Large intestine (tissue), 12 donors: ENCODE measurements at places on chromosomes 11 and 22. TPM values are rescaled to one million over a fixed set of nuclear protein-coding genes. Genes with fewer than 3 reads are reported as not detected.

DNA sequence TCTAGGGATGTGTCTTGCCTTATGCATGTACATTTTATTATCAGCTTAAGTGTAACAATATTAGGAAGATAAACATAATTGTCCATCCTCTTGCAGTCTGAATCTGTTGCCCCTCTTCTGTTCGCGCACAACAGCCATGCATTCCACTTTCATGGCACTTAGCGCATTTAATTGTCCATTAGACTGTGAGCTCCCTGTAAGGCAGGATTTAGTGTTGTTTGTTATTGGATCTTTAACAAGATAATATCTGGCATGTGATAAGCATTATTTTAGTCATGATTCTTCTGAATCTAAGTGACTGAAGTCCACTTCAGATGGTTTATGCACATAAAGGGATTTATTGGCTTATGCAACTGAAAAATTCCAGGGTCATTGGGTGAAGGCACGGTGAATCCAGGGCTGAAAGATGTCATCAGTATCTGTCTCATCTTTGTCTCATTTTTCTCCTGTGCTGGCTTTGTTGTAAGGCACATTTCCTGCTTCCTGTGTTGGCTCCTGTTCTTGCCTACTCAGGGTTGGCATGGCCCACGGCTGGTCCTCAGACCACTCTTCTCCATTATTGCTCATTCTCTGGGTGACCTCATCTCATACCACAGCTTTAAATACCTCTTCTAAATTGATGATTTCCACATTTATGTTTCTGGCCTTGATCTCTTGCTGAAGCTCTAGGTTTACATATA is 37.6 kb downstream of the ATXN10 start:
- H3K27ac ChIP-seq = no peak overlapping the region
- no peak overlapping the region for H3K4me3 ChIP-seq
- no peaks in the 10 kb centered on the region for H3K4me1 ChIP-seq
- H3K27me3 ChIP-seq = no peaks in the 10 kb centered on the region
- peaks cover 15% of the 10 kb centered on the region for H3K36me3 ChIP-seq

GRCh38 chr11:78840200-78840599 is 265.5 kb upstream of the NARS2 start:
- no peaks in the 10 kb centered on the region for H3K36me3 ChIP-seq
- no peak for DNase-seq
- no peaks in the 10 kb centered on the region for H3K27me3 ChIP-seq
- H3K27ac ChIP-seq = no peak overlapping the region
- H3K4me3 ChIP-seq = no peak overlapping the region

GRCh38 chr22:42947211-42947990 is 67.5 kb downstream of the PACSIN2 start:
- peak overlapping the region; percentile 6 for H3K27ac ChIP-seq
- peaks cover 19% of the 10 kb centered on the region for H3K4me1 ChIP-seq
- DNase-seq = no peak
- H3K36me3 ChIP-seq = peaks cover 15% of the 10 kb centered on the region

DNA sequence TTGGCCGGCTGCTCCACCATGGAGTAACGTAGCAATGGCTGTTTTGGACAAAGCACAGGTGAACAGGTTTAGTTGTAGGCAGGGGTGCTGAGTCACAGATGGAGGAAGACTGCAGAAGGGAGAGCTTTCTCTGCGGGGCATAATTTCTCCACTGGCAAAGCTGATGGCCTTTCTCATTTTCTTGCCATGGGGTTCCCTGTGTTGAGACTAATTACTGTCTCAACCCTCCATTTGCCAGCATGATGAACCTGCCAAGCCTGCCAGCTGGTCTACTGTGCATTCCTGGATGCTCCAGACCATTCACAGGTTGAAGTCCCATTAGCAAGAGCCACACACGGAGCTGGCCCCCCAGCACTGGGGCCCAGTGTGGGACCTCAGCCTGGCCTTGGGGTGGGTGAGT is 202.4 kb downstream of the BARX2 start:
- no peaks in the 10 kb centered on the region for H3K36me3 ChIP-seq
- H3K4me3 ChIP-seq = no peak overlapping the region
- no peaks in the 10 kb centered on the region for H3K27me3 ChIP-seq
- no peaks in the 10 kb centered on the region for H3K4me1 ChIP-seq
- no peak for DNase-seq
- H3K27ac ChIP-seq = no peak overlapping the region

- DNase-seq = no peak
- H3K4me3 ChIP-seq = no peak overlapping the region
- H3K4me1 ChIP-seq = no peaks in the 10 kb centered on the region
- no peak overlapping the region for H3K27ac ChIP-seq
These were observed 117.3 kb downstream of the RASSF10 start for GRCh38 chr11:13126430-13126829.

GRCh38 chr11:27116684-27117083 is 76.1 kb downstream of the BBOX1 start:
- no peak for DNase-seq
- no peak overlapping the region for H3K27ac ChIP-seq
- no peak overlapping the region for H3K4me3 ChIP-seq
- H3K4me1 ChIP-seq = no peaks in the 10 kb centered on the region
- no peaks in the 10 kb centered on the region for H3K36me3 ChIP-seq

- H3K36me3 ChIP-seq = peaks cover 23% of the 10 kb centered on the region
- no peak overlapping the region for H3K27ac ChIP-seq
- DNase-seq = no peak
- H3K27me3 ChIP-seq = no peaks in the 10 kb centered on the region
These were observed 28.4 kb downstream of the ZNF143 start for GRCh38 chr11:9489080-9489765.

DNA sequence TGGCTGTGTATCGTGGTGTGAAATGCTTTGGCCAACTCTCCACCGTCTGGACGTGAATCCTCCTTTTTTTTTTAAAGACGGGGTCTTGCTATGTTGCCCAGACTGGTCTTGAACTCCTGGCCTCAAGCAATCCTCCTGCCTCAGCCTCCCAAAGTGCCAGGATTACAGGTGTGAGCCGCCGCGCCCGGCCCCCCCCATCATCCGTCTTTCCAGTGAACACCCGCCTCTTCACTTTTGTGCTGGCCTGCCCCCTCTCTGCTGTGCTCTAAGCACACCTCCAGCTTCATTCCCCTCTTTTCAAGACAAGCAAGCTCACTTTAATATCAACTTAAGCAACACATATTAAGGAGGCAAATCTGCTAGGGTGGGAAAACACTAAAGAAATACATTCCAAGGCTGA is 35.3 kb downstream of the IGSF9B start:
- no peak overlapping the region for H3K4me3 ChIP-seq
- H3K36me3 ChIP-seq = peaks cover 7% of the 10 kb centered on the region
- peaks cover 19% of the 10 kb centered on the region for H3K27me3 ChIP-seq
- no peak for DNase-seq
- H3K27ac ChIP-seq = no peak overlapping the region
- no peaks in the 10 kb centered on the region for H3K4me1 ChIP-seq

DNA sequence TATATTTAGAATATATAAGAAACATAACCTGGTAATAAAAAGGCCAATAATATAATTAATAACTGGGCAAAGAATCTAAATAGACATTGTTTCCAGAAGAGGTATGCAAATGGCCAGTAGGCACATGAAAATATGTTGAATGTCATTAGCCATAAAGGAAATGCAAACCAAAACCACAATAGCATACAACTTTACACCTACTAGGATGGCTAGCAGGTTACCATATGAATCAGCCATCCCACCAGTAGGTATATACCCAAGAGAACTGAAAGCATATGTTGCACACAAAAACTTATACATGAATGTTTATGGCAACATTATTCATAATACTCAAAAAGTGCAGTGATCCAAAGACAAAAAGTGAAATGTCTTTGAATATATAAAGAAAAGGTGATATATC is 2.7 kb upstream of the OR2D2 start:
- H3K27ac ChIP-seq = no peak overlapping the region

- H3K36me3 ChIP-seq = no peaks in the 10 kb centered on the region
- H3K4me3 ChIP-seq = no peak overlapping the region
- H3K27me3 ChIP-seq = no peaks in the 10 kb centered on the region
- peaks cover 10% of the 10 kb centered on the region for H3K4me1 ChIP-seq
- no peak overlapping the region for H3K27ac ChIP-seq
These were observed 222.5 kb upstream of the KIRREL3 start for GRCh38 chr11:127223026-127223425.

GRCh38 chr11:68882391-68882790 is 21.2 kb downstream of the MRPL21 start:
- H3K4me3 ChIP-seq = no peak overlapping the region
- no peak overlapping the region for H3K27ac ChIP-seq
- H3K4me1 ChIP-seq = peaks cover 5% of the 10 kb centered on the region

DNA sequence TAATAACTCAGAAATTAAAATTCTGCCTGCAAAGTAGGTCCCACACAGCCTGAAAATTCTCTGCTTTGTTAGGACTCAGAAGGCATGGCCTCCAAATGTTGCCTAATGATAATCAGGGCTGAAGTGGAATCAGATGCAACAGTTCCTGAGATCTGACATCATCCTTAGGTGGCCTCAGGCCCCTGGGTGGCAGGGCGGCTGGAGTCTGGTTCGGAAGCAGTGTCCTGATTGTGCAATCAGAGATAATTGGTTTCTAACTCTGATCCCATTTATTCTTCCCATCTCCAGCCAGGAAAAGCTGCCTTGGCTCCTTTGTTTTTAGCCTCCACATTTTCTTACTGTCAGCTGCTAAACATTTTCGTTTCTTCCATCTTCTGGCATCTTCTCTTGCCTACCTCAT is 399.3 kb downstream of the OPCML start:
- H3K4me3 ChIP-seq = no peak overlapping the region
- H3K4me1 ChIP-seq = peaks cover 8% of the 10 kb centered on the region
- no peak overlapping the region for H3K27ac ChIP-seq
- DNase-seq = peak; percentile 20
- no peaks in the 10 kb centered on the region for H3K36me3 ChIP-seq
- peaks cover 8% of the 10 kb centered on the region for H3K27me3 ChIP-seq

DNA sequence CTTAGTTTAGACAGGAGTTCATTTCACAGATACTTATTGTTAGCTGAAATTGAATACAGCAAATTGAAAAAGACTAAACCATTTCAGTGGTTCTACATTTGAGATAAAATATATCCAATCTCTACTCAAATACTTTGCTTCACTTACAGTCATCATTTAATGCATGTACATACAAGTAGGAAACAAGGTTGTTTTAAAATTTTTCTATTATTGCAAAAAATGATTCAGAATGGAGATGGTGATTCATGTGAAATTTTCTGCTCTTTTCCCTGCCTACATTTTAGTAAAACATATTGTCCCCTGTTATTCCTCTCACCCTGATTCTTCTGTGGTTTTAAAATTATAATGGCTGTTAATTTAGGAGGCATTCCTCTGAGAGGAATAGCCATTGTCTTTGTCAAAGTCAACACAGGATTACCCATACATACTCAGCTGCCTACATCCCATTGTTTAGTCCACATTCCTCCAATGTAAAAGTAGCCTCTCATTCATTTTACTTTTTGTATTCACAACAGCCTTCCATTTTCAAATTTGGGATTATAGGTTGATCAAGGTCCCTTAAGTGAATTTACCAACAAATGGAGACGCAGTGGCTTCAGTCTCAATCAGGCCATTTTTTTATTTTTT is 60.1 kb downstream of the TRPC6 start:
- H3K4me3 ChIP-seq = no peak overlapping the region
- no peaks in the 10 kb centered on the region for H3K27me3 ChIP-seq
- peaks cover 16% of the 10 kb centered on the region for H3K4me1 ChIP-seq

- no peak for DNase-seq
- no peaks in the 10 kb centered on the region for H3K36me3 ChIP-seq
These were observed 258.3 kb downstream of the ETS1 start for GRCh38 chr11:128328955-128329551.

- H3K27ac ChIP-seq = no peak overlapping the region
- H3K4me3 ChIP-seq = no peak overlapping the region
- no peak for DNase-seq
- H3K4me1 ChIP-seq = no peaks in the 10 kb centered on the region
- H3K36me3 ChIP-seq = no peaks in the 10 kb centered on the region
- H3K27me3 ChIP-seq = no peaks in the 10 kb centered on the region
These were observed 1598.5 kb downstream of the LRRC4C start for GRCh38 chr11:39860931-39861330.

DNA sequence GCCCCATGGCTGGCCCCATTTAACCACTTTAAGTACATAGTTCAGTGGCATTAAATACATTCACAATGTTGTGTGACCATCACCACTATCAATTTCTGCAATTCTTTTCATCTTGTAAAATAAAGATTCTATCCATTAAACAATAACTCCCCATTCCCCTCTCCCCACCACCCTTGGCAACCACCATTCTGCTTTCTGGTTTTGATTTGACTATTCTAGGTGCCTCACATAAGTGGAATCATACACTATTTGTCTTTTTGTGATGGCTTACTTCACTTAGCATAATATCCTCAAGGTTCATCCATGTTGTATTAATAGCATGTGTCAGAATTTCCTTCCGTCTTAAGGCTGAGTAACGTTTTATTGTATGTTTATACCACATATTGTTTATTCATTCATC is 7.0 kb downstream of the MYO7A start:
- DNase-seq = no peak
- H3K4me1 ChIP-seq = peaks cover 55% of the 10 kb centered on the region
- H3K27ac ChIP-seq = no peak overlapping the region
- no peak overlapping the region for H3K4me3 ChIP-seq

- DNase-seq = no peak
- H3K27me3 ChIP-seq = no peaks in the 10 kb centered on the region
- no peak overlapping the region for H3K27ac ChIP-seq
- H3K4me3 ChIP-seq = no peak overlapping the region
These were observed 13.9 kb downstream of the APOL2 start for GRCh38 chr22:36225333-36225922.

DNA sequence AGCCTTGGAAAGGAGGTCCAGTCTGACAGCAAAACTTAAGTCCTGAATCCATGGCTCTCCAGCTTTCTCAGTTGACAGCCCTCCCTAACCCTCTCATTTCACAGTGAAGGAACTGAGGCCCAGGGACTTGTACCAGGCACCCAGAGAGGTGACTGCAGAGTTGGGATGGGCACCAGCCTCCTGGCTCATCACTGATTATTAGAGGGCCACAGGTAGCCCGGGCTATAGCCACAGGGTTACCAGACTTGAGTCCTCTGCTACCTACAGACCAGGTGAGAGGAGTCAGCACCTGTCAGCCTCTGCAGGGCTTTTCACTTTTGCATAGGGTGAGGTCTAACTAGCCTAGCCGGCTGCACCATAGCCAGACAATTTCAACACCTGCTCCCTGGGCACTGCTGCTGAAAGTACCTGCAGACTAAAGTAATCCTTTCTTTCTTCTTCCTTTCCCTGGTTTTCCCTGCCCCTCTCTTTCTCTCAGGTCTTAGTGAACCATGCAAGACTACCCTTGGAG is 37.6 kb downstream of the SYT13 start:
- peaks cover 12% of the 10 kb centered on the region for H3K4me1 ChIP-seq
- no peak overlapping the region for H3K27ac ChIP-seq
- DNase-seq = no peak
- H3K27me3 ChIP-seq = no peaks in the 10 kb centered on the region
- H3K36me3 ChIP-seq = peaks cover 17% of the 10 kb centered on the region

GRCh38 chr22:43001271-43002201 is 13.4 kb downstream of the PACSIN2 start:
- H3K27ac ChIP-seq = no peak overlapping the region
- no peak overlapping the region for H3K4me3 ChIP-seq
- no peaks in the 10 kb centered on the region for H3K36me3 ChIP-seq
- DNase-seq = peak; percentile 39
- H3K27me3 ChIP-seq = no peaks in the 10 kb centered on the region

OR4P4 gene
- not detected for polyA plus RNA-seq

KCNQ1 gene
- 19.5 TPM for polyA plus RNA-seq

RTN4RL2 gene
- 0.60 TPM for polyA plus RNA-seq

CEND1 gene
- 2.0 TPM for polyA plus RNA-seq

ART5 gene
- 0.25 TPM for polyA plus RNA-seq

RFPL3 gene
- 0.04 TPM for polyA plus RNA-seq

TPH1 gene
- 16.1 TPM for polyA plus RNA-seq

LRRC74B gene
- 0.22 TPM for polyA plus RNA-seq

MAPK8IP2 gene
- 5.4 TPM for polyA plus RNA-seq

CLMP gene
- 17.5 TPM for polyA plus RNA-seq

HTR3B gene
- polyA plus RNA-seq = 0.34 TPM

PHF21B gene
- 0.63 TPM for polyA plus RNA-seq

CACNA1I gene
- polyA plus RNA-seq = 0.04 TPM
